Colonic mucosa (tissue), 4 donors: ENCODE measurements at places on chromosomes 2 and 18. TPM values are rescaled to one million over a fixed set of nuclear protein-coding genes. Genes with fewer than 3 reads are reported as not detected.
A peak's percentile ranks its signal among the peaks of the same experiment; 100 is the strongest.

GRCh38 chr2:53994818-53995808, 24.3 kb upstream of the PSME4 start:
- no peaks in the 10 kb centered on the region for H3K27me3 ChIP-seq
- no peak overlapping the region for H3K27ac ChIP-seq
- no peaks in the 10 kb centered on the region for H3K4me1 ChIP-seq

The CAMKMT gene
- 11.6 TPM for total RNA-seq

DNA sequence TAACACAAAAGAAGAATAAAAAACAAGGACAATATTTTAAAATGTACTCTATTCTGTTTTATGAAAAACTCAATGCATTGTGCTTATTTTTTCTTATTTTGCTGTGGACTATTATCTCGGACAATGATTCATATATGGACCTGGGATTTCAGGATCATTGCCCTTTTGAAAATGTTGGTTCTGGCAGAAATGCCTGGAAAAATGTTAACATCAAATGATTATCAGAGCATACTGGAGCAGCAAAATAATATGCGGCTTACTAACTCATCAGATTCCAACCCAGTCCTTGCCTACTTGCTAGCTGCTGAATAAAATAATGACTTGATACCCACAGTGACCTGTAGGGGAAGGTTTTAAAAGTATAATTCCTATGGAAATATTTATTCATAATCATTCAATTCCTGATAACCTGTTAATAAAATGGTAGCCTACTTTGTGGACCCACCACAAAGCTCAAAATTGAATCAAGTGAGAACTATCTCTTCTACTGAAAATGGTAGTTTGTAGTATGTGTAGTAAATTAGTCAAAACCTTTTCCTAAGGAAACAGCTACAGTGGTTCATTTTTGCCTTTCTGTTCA, 117.4 kb downstream of the NEB start:
- no peaks in the 10 kb centered on the region for H3K36me3 ChIP-seq
- no peak overlapping the region for H3K4me3 ChIP-seq
- H3K4me1 ChIP-seq, result no peaks in the 10 kb centered on the region
- no peaks in the 10 kb centered on the region for H3K27me3 ChIP-seq

- H3K27ac ChIP-seq, result peak overlapping the region; percentile 11
- H3K36me3 ChIP-seq, result no peaks in the 10 kb centered on the region
These were observed 128.5 kb upstream of the LGALSL start for GRCh38 chr2:64325477-64325851.

The MAL gene
- total RNA-seq, result 0.54 TPM

- no peaks in the 10 kb centered on the region for H3K4me1 ChIP-seq
- no peaks in the 10 kb centered on the region for H3K36me3 ChIP-seq
- H3K27me3 ChIP-seq, result no peaks in the 10 kb centered on the region
- DNase-seq, result no peak
- no peak overlapping the region for H3K4me3 ChIP-seq
These were observed 69.5 kb downstream of the EPAS1 start for GRCh38 chr2:46366668-46367052.

The IL36RN gene
- not detected for total RNA-seq

The NCKAP5 gene
- 3.7 TPM for total RNA-seq

The DSC2 gene
- total RNA-seq, result 184 TPM

GRCh38 chr2:223601932-223602666, at the start of gene SCG2:
Gene SCG2 (minus strand): TSS chr2:223602361. CDS start chr2:223599282, 3,079 bp downstream.
- no peaks in the 10 kb centered on the region for H3K27me3 ChIP-seq
- H3K4me1 ChIP-seq, result no peaks in the 10 kb centered on the region
- DNase-seq, result peak; percentile 40
- no peak within 1 kb of the TSS for H3K4me3 ChIP-seq

GRCh38 chr2:121293450-121294325, 8.7 kb upstream of the TFCP2L1 start:
- peaks cover 3% of the 10 kb centered on the region for H3K4me1 ChIP-seq
- H3K4me3 ChIP-seq, result no peak overlapping the region
- H3K27me3 ChIP-seq, result no peaks in the 10 kb centered on the region
- H3K27ac ChIP-seq, result peak overlapping the region; percentile 41
- peak; percentile 92 for DNase-seq

The TWIST2 gene
- 0.82 TPM for total RNA-seq

GRCh38 chr2:135991861-135992260, 6.4 kb upstream of the DARS1 start:
- no peaks in the 10 kb centered on the region for H3K4me1 ChIP-seq
- DNase-seq, result no peak
- no peak overlapping the region for H3K4me3 ChIP-seq

DNA sequence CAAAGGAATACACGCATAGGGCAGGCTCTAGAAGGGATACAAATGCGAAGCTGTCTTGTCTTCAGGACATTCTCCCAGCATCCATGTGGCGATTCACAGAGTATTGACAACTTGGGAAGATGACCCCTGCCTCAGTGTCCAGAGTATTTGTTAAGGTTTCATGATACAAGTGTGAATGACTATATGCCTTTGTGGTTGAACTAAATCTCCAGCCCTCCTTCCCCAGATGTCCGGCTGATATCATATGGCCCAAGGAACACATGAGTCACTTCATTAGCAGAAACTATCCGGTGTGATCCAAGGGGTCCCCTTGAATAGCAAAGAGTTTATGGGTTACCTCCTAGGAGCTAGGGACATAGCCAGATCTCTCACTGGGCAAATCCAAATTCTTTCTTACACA, 151.0 kb downstream of the INSIG2 start:
- no peaks in the 10 kb centered on the region for H3K4me1 ChIP-seq
- DNase-seq, result no peak
- no peaks in the 10 kb centered on the region for H3K36me3 ChIP-seq
- no peaks in the 10 kb centered on the region for H3K27me3 ChIP-seq
- H3K27ac ChIP-seq, result no peak overlapping the region

GRCh38 chr18:43625582-43625981, 348.3 kb upstream of the SYT4 start:
- no peaks in the 10 kb centered on the region for H3K27me3 ChIP-seq
- H3K36me3 ChIP-seq, result no peaks in the 10 kb centered on the region
- no peaks in the 10 kb centered on the region for H3K4me1 ChIP-seq
- DNase-seq, result no peak
- H3K4me3 ChIP-seq, result no peak overlapping the region

- H3K27me3 ChIP-seq, result no peaks in the 10 kb centered on the region
- no peak overlapping the region for H3K4me3 ChIP-seq
- H3K4me1 ChIP-seq, result no peaks in the 10 kb centered on the region
- DNase-seq, result no peak
- peak overlapping the region; percentile 50 for H3K27ac ChIP-seq
- H3K36me3 ChIP-seq, result no peaks in the 10 kb centered on the region
These were observed 30.4 kb downstream of the TOGARAM2 start for GRCh38 chr2:29011418-29012060.

DNA sequence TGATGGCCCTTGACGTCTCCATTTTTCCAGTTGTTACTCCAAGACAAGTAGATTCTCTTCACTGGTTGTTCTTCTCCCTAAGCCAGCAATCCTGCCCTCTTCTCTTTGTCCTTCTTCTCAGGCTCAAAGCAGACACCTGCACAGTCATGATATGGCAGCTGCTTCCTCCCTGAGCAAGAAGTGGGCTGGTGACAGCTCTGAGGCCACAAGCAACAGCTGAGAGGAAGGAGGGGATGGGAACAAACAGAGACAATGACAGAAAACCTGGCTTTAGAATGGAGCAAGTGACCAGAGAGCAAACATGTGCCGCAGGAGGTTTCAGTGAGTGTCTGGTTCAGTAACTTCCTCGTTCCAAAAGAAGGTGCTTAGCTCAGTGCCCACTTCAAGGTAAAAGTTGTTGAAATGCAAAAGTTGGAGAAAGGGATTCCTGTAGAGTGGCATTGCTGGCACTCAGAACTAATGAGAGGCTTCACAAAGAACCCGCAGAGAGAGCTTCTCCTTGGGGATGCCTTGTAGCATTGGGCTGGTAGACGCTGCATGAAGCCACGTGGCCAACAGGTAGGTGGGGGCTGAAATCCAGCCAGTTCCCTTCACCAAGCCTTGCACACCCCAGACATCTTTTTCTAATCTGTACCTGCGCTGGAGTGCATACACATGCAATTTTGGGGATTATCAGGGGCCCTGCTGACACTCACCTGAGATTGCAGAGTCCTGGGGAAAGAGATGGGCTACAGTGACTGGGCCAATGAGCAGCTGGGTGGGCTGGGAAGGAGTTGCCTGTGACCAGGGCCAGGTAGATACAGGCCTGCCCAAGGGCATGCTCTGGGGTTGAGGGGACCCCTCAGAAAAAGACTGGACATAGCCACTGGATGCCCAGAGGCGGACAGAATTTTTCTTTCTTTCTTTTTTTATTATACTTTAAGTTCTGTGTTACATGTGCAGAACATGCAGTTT, 153.3 kb upstream of the RAB12 start:
- no peak for DNase-seq
- H3K4me1 ChIP-seq, result no peaks in the 10 kb centered on the region
- H3K27ac ChIP-seq, result no peak overlapping the region
- H3K4me3 ChIP-seq, result no peak overlapping the region
- no peaks in the 10 kb centered on the region for H3K36me3 ChIP-seq
- H3K27me3 ChIP-seq, result no peaks in the 10 kb centered on the region

The CAPN14 gene
- total RNA-seq, result 0.08 TPM

The MALL gene
- 567 TPM for total RNA-seq

DNA sequence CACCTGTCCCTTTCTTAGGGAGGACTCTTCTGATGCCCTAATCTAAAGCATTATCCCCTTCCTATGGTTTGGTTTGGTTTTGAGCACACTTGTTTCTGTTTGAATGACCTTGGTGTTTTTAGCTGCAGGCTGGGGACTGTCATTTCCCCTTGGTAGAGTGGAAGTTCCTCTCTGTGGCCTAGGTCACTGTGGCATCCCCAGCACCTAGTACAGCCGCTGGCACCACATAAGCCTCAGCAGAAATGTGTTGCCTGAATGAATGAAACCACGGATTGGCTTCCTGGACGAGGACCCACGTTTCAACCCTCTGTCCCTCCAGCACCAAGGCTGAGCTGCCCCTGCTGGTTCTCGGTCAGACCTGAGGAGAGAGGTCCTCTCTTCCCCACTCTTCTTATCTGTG, 159.9 kb downstream of the CTIF start:
- no peaks in the 10 kb centered on the region for H3K27me3 ChIP-seq
- H3K4me1 ChIP-seq, result no peaks in the 10 kb centered on the region
- no peaks in the 10 kb centered on the region for H3K36me3 ChIP-seq
- H3K4me3 ChIP-seq, result no peak overlapping the region
- DNase-seq, result no peak
- no peak overlapping the region for H3K27ac ChIP-seq

The CNGA3 gene
- total RNA-seq, result 0.20 TPM

GRCh38 chr2:47506436-47506835, 103.5 kb downstream of the MSH2 start:
- H3K27me3 ChIP-seq, result no peaks in the 10 kb centered on the region
- no peak overlapping the region for H3K27ac ChIP-seq
- H3K4me3 ChIP-seq, result no peak overlapping the region

DNA sequence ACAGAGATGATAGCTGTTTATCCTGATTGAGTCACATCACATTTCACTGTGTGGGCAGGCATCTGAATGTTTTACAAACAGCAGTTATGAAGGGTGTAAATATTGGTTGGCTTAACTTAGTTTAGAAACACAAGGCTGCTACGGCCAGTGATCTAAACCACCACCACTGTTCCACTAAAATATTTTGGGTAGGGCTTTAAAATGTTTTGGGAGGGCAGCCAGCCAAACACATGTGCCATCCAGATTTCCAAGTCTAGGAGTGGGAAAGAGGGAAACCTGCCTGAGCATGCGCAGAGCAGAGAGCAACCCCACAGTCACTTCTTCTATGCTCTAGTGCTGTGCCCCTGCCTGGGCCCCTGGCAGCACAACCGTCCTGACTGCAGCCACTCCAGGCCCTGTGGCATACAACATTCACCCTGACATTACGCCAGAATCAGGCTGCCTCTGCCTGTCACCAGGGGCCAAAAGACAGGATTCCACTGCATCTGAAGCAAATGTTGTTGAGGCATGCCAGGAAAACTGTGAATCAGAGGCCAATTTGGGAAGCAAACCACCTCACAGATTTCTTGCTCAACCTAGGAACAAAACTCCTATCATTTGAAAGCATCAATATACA, 74.8 kb upstream of the COL5A2 start:
- no peak for DNase-seq
- no peaks in the 10 kb centered on the region for H3K36me3 ChIP-seq
- H3K4me3 ChIP-seq, result no peak overlapping the region
- H3K27ac ChIP-seq, result peak overlapping the region; percentile 24
- H3K27me3 ChIP-seq, result no peaks in the 10 kb centered on the region

The DNAJC5G gene
- total RNA-seq, result not detected

The TAF4B gene
- 2.7 TPM for total RNA-seq

The SKA1 gene
- total RNA-seq, result 21.3 TPM

The LTBP1 gene
- total RNA-seq, result 23.1 TPM
